ENCODE measurements at places on chromosomes 1 and 21. TPM values are rescaled to one million over a fixed set of nuclear protein-coding genes. Genes with fewer than 3 reads are reported as not detected.

The KCNJ15 gene
- 13.0 TPM for polyA plus RNA-seq

The HPCA gene
- 8.8 TPM for polyA plus RNA-seq

The REN gene
- polyA plus RNA-seq, result 2.2 TPM

The SOX13 gene
- 17.8 TPM for polyA plus RNA-seq

The OR2L3 gene
- polyA plus RNA-seq, result not detected

The SHE gene
- 50.9 TPM for polyA plus RNA-seq

The C1QTNF12 gene
- 2.7 TPM for polyA plus RNA-seq

The SH2D1B gene
- polyA plus RNA-seq, result 0.59 TPM

The ZFYVE9 gene
- polyA plus RNA-seq, result 31.5 TPM

The SYDE2 gene
- 3.7 TPM for polyA plus RNA-seq

The PANK4 gene
- 23.2 TPM for polyA plus RNA-seq

The GREM2 gene
- polyA plus RNA-seq, result 1.8 TPM

The AGO4 gene
- 21.6 TPM for polyA plus RNA-seq

The SPRR5 gene
- polyA plus RNA-seq, result not detected

The AKNAD1 gene
- 9.8 TPM for polyA plus RNA-seq

The NFASC gene
- 10.2 TPM for polyA plus RNA-seq

The LCE1F gene
- not detected for polyA plus RNA-seq

The FAM72C gene
- polyA plus RNA-seq, result 3.4 TPM

The SYT6 gene
- 0.78 TPM for polyA plus RNA-seq

The AIRE gene
- polyA plus RNA-seq, result 0.16 TPM

The ADAM30 gene
- 52.6 TPM for polyA plus RNA-seq

The SLC1A7 gene
- polyA plus RNA-seq, result 0.32 TPM

The LCK gene
- 4.3 TPM for polyA plus RNA-seq

The CYP2J2 gene
- polyA plus RNA-seq, result 8.1 TPM

The OR6N1 gene
- not detected for polyA plus RNA-seq

The ARHGEF10L gene
- polyA plus RNA-seq, result 13.5 TPM

The SLC44A3 gene
- 6.4 TPM for polyA plus RNA-seq

Measured in testis (tissue), 5 donors.